ENCODE measurements at places on chromosomes 1 and 21.
A peak's percentile ranks its signal among the peaks of the same experiment; 100 is the strongest.

DNA sequence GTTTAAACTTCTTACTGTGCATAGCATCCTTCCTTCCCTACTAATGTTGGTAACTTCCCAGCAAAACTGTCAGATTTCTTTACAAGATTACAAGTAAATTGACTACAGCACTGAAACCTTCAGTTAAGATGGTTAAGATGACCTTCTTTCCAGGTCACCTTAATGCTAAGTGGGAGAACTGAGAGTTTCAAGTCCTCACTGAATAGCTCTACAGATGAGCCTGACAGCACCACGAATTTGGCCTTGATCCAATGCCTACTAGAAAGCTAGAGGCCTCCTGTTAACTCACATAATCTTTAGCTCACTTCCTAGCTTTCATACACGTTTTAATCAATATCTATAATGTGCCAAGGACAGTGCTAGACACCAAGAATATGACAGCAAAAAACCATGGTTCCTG lies 276.0 kb upstream of the PLD5 start:
- DNase-seq, result no peak

- DNase-seq, result no peak
Measured at GRCh38 chr1:204192046-204192445, 4.2 kb downstream of the KISS1 start.

GRCh38 chr1:2133039-2133878 lies 61.3 kb downstream of the FAAP20 start:
- DNase-seq, result peak; percentile 1

- no peak for DNase-seq
Measured at GRCh38 chr1:228511546-228512445, 24.6 kb downstream of the RNF187 start.

DNA sequence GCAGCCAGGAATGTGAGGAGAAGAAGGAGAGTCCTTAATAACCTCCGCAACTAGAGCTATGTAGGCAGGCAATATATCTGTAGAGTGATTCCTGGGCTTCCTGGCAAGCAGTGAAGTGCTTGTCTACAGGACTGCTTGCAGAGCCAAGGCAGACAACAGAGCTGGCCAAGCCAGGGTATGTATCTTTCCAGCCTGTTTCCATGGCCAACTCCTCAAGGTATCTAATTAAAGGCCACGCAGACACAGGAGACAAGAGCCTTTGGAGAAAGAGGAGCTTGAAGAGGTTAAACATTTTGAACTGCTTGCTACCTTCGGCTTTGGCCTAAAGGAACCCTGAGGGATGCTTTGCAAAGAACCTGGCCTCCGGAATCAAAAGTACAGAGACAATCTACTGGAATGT lies 137.4 kb downstream of the PIGK start:
- DNase-seq, result no peak

DNA sequence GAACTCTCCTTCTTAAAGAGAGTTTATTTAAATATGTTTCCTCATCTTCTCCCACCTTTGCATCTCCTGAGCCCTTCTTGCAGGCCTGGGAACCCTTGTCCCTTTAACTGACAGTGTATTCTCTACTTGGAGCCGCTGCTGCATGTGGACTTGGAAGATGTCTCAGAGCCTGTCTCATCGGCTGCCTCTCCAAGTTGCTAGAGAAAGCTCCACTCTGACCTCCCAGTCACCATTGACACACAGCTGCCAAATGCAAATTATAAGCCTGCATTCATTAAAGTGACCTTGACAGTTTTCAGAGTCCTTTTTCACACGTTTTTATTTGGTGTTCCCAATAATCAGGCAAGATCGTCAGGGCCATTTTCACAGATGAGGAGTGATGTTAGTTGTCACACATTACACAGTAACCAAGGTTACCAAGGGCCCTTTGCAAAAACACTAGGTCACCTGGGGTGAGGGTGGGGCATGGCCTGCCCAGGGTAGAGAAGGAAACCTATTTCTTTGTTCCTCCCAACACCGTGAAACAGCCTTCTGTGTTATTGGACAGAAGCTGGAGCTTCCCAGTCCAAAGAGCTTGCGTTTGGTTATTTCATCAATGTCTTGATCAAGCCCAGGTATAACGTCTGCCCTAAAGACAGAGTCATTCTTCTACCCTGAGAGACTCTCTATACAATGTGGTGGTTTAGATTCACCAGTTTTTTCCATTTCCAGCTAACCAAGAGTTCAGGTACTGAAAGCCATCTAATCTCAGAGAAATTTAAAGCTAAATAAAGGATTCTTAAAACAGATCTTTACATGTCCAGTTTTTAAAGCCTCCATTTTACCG lies 164.1 kb downstream of the GALNT2 start:
- DNase-seq, result no peak

DNA sequence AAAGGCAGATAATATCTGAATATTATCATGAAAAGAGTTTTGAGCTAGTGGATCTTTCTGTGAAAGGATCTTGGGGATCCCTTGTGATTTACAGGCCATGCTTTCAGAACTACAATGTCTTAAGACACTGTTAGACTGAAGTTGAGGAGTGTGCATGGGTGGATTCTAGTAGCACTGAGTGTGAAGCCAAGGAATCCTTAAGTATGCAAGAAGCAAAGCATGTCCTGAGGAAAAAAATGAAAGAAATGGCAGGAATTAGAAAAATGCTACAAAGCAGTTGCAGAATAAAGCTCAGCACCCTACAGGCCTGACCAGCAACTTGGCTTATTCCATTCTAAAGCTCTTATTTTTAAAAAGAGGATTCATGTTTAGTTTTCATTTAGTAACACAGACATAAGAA lies 11.9 kb downstream of the STX6 start:
- no peak for DNase-seq

- DNase-seq, result no peak
Measured at GRCh38 chr1:191290441-191290840, 812.8 kb upstream of the BRINP3 start.

- DNase-seq, result peak; percentile 53
Measured at GRCh38 chr21:28884481-28884880, 108.2 kb downstream of the LTN1 start.

DNA sequence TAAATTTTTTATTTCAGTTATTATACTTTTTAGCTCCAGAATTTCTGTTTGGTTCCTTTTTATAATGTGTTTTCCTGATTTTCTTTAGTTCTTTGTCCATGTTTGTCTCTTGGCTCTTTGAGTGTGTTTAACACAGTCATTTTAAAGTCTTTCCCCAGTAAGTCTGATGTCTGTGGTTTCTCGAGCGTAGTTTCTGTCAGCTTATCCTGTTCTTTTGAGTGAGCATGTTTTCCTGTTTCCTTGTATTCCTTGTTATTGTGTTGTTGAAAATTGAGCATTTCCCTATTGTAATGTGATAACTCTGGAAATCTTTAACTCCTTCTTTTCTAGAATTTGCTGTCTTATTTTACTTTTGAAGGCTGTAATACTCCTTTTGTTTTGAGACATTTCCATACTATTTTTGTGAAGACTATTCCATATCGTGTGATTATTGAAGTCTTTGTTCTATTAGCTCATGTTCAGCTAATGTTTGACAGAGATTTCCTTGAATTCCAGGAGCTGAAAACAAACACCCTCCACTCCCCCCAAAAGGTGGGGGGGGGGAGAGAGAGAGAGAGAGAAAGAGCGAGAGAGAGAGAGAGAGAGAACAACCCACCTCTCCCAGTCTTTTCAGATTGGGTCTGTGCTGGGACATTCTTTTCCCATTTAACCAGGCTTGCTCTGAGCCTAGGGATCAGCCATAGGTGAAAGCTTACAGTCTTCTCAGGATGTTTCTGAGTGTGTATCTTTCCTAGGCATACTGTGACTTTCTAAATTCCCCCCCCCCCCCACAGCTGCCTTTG lies 38.3 kb downstream of the SDCCAG8 start:
- DNase-seq, result no peak

DNA sequence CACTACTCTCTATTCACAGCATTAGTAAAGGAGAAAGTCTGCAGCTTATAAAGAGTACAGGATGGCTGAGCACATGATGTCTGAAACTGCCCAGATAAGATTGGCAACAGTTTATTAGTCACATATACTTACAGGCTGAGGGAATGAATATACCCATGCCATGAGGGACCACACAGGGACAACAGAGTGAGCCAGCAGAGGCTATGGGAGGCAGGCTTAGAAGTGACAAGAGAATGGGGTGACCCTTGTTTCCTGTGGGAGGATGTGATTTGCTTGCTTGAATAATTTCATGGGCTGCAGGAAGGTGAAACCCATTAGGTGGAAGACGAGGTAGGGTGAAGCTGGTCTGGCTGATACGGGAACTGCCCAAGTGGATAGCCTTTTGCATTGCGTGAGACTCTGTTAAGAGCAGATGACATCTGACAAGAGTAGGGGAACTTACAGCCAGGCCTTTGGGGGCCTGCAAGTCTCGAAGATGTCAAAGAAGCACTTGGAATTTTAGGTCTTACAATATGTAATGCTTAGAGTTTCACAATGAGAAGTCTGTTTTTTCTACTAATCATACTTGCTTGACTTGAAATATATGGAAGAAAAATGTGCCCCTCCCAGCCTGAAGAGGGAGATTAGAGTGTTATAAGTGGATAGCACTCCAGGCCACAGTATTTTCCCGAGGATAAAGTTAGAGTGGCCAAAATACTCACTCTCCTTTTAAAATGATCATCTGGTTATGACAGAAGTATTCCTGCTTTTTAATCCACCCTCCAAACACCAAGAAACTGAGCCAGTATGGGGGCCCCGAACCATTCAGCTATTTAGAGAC lies 34.6 kb upstream of the TNFSF4 start:
- no peak for DNase-seq

DNA sequence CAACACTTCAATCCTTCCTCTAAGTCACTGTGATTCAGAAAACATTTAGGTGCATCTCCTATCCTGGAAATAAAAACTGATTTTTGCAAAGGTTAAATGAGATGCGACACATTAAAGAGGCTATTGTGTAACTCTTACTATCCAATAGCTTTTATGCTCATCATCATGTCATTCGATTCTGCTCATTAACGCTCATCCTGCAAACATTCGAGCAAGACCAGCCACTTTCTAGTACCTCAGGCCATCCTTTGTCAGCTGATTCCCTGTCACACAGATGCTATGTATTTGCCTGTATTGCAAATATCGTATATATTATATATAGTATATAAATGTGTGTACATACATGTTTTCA lies 131.6 kb downstream of the TLR5 start:
- no peak for DNase-seq

DNA sequence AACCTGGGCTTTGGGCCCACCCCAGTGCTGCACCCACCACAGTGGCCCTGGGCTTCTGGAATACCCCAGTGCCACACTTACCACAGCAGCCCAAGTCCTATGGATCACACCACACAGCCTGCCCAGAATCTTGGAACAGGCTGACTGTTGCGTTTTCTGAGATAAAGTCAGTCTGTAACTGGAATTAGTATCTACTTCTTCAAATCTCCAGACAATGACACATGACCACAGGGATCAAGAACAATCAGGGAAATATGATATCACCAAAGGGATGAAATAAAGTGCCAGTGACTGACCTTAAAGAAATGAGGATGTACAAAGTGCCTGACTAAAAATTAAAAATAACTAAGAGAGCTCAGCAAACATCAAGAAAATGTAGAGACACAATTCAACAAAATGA lies 239.7 kb upstream of the PLD5 start:
- no peak for DNase-seq

- no peak for DNase-seq
Measured at GRCh38 chr1:231424950-231425805, 3.1 kb upstream of the EGLN1 start.

DNA sequence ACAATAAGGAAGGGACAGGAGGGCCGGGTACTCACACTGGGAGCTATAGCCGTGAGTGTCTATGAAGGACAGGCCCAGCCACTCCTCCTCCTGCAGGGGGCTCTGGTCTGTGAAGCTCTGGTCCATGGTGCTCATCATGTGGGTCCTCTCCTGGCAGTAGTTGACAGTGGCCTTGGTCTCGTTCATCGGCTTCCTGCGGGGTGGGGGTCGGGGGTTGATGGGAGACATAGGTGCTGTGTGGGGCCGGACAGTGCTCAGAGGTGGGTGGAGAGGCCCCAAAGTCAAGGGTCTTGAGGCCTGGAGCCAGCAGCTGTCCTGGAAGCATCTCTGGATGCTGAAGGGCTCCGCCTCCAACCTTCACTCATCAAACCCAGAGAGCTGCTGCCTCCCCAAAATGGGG lies 260.4 kb downstream of the PTPRU start:
- no peak for DNase-seq

DNA sequence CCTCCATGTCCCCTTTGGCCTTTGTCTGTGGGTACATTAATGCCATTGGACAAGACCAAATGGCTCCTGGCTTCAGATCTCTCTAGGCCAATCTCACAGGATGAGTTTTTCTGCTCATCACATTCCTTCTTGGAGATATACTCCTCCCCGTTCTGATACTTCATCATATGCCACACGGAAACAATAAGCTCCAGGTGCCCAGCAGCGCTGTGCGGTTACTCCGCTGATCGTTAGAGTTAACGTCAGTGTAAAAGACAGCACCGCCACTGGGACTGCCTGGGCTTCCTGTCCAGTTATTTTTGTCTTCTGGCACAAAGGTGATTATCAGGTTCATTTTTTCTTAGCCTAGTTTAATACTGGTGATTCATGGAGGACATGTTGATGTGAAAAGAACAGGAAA lies 22.5 kb downstream of the CACHD1 start:
- no peak for DNase-seq

GRCh38 chr1:16260814-16261213 lies 23.8 kb upstream of the CPLANE2 start:
- DNase-seq, result no peak

DNA sequence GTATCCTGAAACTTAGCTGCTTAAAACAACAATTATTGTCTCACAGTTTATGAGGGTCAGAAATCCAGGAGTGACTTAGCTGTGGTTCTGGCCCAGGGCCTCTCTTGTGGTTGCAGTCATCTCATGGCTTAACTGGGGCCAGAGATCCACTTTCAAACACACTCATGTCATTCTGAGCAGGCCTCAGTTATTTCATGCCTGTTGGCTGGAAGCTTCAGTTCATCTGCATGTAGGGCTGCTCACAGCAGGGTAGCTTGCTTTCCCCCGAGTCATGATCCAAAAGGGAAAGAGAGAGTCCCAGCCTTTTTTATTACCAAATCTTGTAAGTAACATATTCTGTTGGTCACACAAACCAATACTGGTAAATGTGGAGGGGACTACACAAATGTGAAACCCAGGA lies 96.6 kb upstream of the B3GALT2 start:
- no peak for DNase-seq

GRCh38 chr1:32405672-32406467 lies 11.6 kb upstream of the BSDC1 start:
- no peak for DNase-seq

GRCh38 chr1:2528016-2528415 lies 1.6 kb upstream of the PANK4 start:
- DNase-seq, result no peak

DNA sequence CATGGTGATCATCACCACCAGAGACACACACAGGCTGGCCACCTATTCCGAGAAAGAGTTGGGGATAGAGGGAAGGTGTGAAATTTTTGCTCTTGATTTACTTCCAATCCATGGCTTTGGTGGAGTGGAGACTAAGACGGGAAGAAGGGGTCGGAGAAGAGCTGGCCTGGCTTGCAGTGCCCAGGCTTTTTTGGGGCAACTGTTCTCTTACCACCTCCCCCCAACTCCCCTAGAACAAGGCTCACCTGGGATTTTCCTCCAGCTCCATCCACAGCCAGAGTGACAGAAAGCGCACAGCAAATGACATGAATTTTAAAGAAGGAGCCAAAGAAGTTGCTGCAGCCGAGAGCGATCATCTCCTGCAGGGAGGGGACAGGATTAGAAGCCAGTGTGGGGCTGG lies 16.0 kb downstream of the SLC26A9 start:
- DNase-seq, result no peak

Measured in NCI-H1694 treated with DMSO at 0.1 percent for 48 hours (cell line).